ENCODE measurements at places on chromosomes 5 and 9. TPM values are rescaled to one million over a fixed set of nuclear protein-coding genes. Genes with fewer than 3 reads are reported as not detected.

The SMC2 gene
- 6.0 TPM for total RNA-seq

The ANAPC2 gene
- 10.4 TPM for total RNA-seq

The ERAP2 gene
- total RNA-seq = 0.34 TPM

The SPACA9 gene
- 7.3 TPM for total RNA-seq

The OR1Q1 gene
- not detected for total RNA-seq

The NINJ1 gene
- total RNA-seq = 22.3 TPM

The SPINK1 gene
- total RNA-seq = not detected

The ENTREP1 gene
- not detected for total RNA-seq

The SPOCK1 gene
- total RNA-seq = 97.0 TPM

The DOLPP1 gene
- total RNA-seq = 11.4 TPM

The ASPN gene
- total RNA-seq = 27.6 TPM

The NR4A3 gene
- 0.26 TPM for total RNA-seq

The CCNB1 gene
- 16.3 TPM for total RNA-seq

The GABRA1 gene
- total RNA-seq = not detected

The AJM1 gene
- 2.0 TPM for total RNA-seq

The NKD2 gene
- 0.09 TPM for total RNA-seq

The SEMA6A gene
- 1.4 TPM for total RNA-seq

The SLC9A3 gene
- total RNA-seq = 3.2 TPM

The LURAP1L gene
- 26.5 TPM for total RNA-seq

The DNAI1 gene
- total RNA-seq = not detected

The PTPRD gene
- total RNA-seq = 7.1 TPM

The FOXD4 gene
- total RNA-seq = 0.70 TPM

The HTR1A gene
- not detected for total RNA-seq

The CCNI2 gene
- not detected for total RNA-seq

The COL27A1 gene
- total RNA-seq = 8.8 TPM

The FAM78A gene
- 2.0 TPM for total RNA-seq

The PCA3 gene
- not detected for total RNA-seq

The PCDHGC5 gene
- 0.58 TPM for total RNA-seq

The COL15A1 gene
- total RNA-seq = 3.2 TPM

The PRSS3 gene
- total RNA-seq = 14.4 TPM

The EGFLAM gene
- total RNA-seq = 2.0 TPM

The FGF1 gene
- 2.0 TPM for total RNA-seq

The SERINC5 gene
- 8.1 TPM for total RNA-seq

The DAB2 gene
- 109 TPM for total RNA-seq

The MSX2 gene
- 0.23 TPM for total RNA-seq

The PCDHA9 gene
- total RNA-seq = not detected

The STC2 gene
- 63.8 TPM for total RNA-seq

The ZNF879 gene
- 6.2 TPM for total RNA-seq

The SLC36A2 gene
- total RNA-seq = not detected
